Large intestine (tissue), 12 donors: ENCODE measurements at places on chromosomes 6 and 20. TPM values are rescaled to one million over a fixed set of nuclear protein-coding genes. Genes with fewer than 3 reads are reported as not detected.

- H3K4me1 ChIP-seq, result no peaks in the 10 kb centered on the region
- peaks cover 62% of the 10 kb centered on the region for H3K36me3 ChIP-seq
- H3K27me3 ChIP-seq, result no peaks in the 10 kb centered on the region
- no peak for DNase-seq
- H3K27ac ChIP-seq, result no peak overlapping the region
- no peak overlapping the region for H3K4me3 ChIP-seq
These were observed 155.1 kb downstream of the DTNBP1 start for GRCh38 chr6:15507746-15508145.

DNA sequence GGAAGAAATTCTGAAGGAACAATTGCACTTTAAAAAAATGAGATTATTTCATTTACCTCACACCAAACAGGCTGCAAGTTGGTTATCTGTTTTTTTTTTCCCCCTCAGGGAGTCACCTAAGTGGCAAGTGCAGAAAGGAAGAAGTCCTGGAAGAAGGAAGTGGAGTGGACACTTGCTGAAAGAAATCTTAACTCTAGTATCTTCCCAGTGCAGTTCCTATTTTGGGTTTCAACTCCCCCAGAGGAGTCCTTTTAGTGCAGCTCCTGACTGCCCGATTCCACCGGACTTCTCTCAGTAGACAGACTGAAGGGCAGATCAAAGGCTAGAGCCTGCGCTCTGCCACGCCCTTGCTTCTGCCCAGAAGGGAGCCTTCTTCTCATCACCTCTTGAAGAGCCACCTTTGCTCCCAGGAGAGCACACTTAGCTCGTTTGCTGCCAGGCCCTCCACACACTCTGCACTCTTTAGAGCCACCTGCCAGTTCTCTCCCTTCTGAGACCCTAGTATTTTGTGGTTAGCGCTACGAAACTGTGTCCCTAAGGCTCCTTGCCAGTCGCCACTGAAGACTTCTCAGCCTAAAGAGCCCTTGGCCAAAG lies 4.9 kb downstream of the MTCL3 start:
- peaks cover 61% of the 10 kb centered on the region for H3K27me3 ChIP-seq
- peaks cover 6% of the 10 kb centered on the region for H3K4me1 ChIP-seq
- H3K4me3 ChIP-seq, result no peak overlapping the region
- H3K36me3 ChIP-seq, result no peaks in the 10 kb centered on the region
- peak; percentile 4 for DNase-seq

DNA sequence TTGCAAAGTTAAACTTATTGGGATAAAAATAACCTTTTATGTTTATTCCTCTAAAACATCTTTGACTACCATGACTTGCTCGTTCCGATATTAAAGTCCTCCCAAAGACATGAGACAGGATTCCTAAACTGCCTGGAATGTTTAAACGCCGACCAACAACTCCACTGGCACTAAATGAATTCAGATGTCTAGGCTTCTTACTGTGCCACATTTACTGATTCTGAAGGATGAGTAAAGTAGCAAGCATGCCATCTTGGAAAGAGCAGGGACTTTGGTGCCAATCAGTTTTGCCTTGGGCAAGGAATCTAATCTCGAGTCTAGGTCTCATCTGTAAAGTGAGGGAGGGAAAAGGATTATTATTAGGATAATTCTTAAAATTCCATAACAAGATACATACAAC lies 25.3 kb downstream of the MBOAT1 start:
- no peak overlapping the region for H3K27ac ChIP-seq
- H3K4me1 ChIP-seq, result peaks cover 16% of the 10 kb centered on the region
- H3K27me3 ChIP-seq, result no peaks in the 10 kb centered on the region
- DNase-seq, result no peak
- peaks cover 18% of the 10 kb centered on the region for H3K36me3 ChIP-seq

- H3K27me3 ChIP-seq, result no peaks in the 10 kb centered on the region
- no peak for DNase-seq
- H3K36me3 ChIP-seq, result peaks cover 46% of the 10 kb centered on the region
These were observed 24.0 kb downstream of the CDK5RAP1 start for GRCh38 chr20:33377366-33377765.

DNA sequence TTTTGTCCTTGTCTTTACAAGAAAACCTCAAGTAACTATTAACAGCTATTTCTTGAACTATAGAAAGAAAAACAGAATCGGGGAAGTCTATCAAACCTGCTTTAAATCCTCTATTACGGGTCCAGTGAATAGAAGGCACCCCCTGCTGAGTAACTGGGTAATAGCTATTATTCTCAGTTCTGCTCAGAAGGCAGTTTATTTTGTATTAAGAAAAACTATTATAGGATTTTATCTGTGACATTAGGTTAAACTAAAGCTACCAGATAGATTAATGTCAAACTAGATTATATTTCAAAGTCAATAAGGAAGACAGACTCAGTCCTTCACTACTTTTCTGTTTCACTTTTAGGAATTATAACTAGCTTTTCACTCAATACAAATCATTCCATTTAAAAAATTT lies 93.7 kb downstream of the DST start:
- H3K36me3 ChIP-seq, result peaks cover 12% of the 10 kb centered on the region
- H3K4me1 ChIP-seq, result peaks cover 15% of the 10 kb centered on the region
- DNase-seq, result no peak

GRCh38 chr6:31859923-31860322 lies 2.7 kb downstream of the NEU1 start:
- no peak for DNase-seq
- no peak overlapping the region for H3K27ac ChIP-seq
- H3K4me3 ChIP-seq, result peak overlapping the region; percentile 10
- H3K4me1 ChIP-seq, result peaks cover 15% of the 10 kb centered on the region
- H3K27me3 ChIP-seq, result no peaks in the 10 kb centered on the region
- peaks cover 52% of the 10 kb centered on the region for H3K36me3 ChIP-seq

PXDC1 gene
- 52.3 TPM for polyA plus RNA-seq

DNA sequence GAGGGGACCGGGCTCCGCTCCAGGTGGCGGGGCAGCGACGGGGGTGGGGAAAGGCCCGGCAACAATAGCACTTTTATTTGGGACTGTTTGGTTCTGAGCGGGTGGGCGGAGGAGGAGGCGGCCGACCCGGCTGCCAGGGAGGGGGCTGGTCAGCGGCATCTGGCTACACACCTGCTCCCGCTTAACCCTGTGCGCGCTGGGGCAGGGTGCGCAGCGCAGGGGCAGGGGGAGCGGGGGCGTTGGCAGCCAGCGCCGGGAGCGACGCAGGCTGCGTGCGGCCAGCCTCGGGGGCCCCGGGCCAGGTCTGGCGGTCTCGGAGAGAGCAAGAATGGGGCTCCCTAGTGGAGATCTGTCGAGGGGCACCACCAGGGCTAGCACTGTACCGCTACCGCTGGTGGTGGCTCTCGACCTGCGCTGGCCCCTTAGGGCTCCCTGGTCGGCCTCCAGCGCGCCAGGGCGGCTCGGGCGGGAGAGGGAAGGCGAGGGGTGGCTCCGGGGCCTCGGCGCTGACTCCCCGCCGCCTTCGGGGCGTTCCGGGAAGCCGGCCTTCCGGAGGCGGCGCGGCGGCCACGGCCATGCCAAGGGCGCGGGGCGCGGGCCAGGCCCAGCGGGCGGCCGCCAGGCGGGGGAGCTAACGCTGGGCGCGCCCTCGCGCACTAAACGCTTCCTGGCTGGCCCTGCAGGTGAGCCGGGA lies 92.4 kb downstream of the NCR2 start:
- H3K27me3 ChIP-seq, result peaks cover 18% of the 10 kb centered on the region
- no peak for DNase-seq

DNA sequence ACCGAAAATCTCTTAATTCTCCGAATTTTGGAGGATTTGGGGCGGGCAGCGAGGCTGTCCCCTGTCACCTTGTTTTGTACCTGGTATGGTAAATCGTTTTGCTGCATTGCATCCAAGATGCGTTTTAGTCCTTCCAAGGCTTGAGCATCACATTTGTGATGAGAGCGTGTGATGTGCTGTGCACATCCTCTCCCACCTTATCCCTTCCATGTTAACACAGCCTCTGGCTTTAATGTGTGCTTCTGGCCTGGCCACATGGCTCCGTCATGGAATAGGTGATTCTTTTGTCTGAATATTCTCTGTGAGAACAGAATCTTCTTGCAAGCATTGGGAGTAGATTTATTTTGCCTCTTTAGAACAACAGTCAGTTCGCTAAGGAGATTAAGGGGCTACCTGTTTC lies 763 bp downstream of the TMEM14A start:
- H3K27me3 ChIP-seq, result no peaks in the 10 kb centered on the region
- H3K4me3 ChIP-seq, result peak overlapping the region; percentile 77
- peaks cover 6% of the 10 kb centered on the region for H3K36me3 ChIP-seq
- H3K4me1 ChIP-seq, result peaks cover 20% of the 10 kb centered on the region
- DNase-seq, result no peak
- H3K27ac ChIP-seq, result no peak overlapping the region

NNAT gene
- 75.8 TPM for polyA plus RNA-seq

DNA sequence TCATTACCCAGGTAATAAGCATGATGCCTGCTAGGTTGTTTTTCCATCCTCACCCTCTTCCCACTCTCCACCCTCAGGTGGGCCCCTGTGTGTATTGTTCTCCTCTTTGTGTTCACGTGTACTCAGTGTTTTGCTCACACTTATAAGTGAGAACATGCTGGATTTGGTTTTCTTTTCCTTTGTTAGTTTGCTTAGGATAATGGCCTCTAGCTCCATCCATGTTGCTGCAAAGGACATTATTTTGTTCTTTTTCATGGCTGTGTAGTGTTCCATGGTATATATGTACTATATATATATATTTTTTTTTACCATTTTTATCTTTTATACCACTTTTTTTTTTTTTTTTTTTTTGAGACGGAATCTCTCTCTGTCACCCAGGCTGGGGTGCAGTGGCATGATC lies 71.9 kb downstream of the RSPH3 start:
- H3K4me3 ChIP-seq, result no peak overlapping the region
- H3K4me1 ChIP-seq, result peaks cover 3% of the 10 kb centered on the region
- H3K27ac ChIP-seq, result no peak overlapping the region

GRCh38 chr6:31438677-31439076 lies 35.3 kb downstream of the MICA start:
- no peak overlapping the region for H3K4me3 ChIP-seq
- no peak overlapping the region for H3K27ac ChIP-seq
- peaks cover 17% of the 10 kb centered on the region for H3K27me3 ChIP-seq

GRCh38 chr6:168265827-168266815 lies 53.5 kb downstream of the DACT2 start:
- no peaks in the 10 kb centered on the region for H3K36me3 ChIP-seq
- no peak overlapping the region for H3K27ac ChIP-seq
- H3K27me3 ChIP-seq, result no peaks in the 10 kb centered on the region
- DNase-seq, result no peak
- peaks cover 44% of the 10 kb centered on the region for H3K4me1 ChIP-seq

DNA sequence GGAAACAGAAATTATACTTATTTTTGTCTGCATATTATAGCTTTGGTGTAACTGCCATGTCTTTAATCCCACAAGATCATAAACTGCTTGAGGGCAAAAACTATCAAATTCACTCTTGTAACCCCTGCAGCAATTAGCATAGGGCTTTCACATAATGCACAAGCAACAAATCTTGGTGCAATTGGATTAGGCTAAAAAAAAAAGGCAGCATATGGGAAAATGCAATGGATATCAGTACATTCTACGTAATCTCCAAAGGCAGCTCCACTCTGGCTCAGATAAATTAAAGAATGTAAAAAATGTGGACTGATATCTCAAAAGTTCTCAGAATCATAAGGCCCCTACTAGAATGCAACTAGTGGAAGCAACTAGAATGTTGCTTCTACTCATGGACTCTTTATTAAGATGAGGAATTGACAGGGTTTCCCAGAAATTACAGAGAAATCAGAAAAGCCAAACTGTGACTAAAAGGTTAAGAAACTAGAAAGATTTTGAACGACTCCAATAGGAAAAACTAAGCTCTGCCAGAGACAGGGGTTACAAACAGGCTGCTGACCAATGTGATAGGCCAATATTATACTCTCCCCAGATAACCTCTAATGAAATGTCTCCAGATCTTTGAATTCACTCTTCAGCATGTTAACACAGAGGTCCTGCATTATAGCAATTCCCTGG lies 55.0 kb downstream of the FILIP1 start:
- no peak overlapping the region for H3K27ac ChIP-seq
- no peaks in the 10 kb centered on the region for H3K4me1 ChIP-seq
- no peaks in the 10 kb centered on the region for H3K27me3 ChIP-seq

DNA sequence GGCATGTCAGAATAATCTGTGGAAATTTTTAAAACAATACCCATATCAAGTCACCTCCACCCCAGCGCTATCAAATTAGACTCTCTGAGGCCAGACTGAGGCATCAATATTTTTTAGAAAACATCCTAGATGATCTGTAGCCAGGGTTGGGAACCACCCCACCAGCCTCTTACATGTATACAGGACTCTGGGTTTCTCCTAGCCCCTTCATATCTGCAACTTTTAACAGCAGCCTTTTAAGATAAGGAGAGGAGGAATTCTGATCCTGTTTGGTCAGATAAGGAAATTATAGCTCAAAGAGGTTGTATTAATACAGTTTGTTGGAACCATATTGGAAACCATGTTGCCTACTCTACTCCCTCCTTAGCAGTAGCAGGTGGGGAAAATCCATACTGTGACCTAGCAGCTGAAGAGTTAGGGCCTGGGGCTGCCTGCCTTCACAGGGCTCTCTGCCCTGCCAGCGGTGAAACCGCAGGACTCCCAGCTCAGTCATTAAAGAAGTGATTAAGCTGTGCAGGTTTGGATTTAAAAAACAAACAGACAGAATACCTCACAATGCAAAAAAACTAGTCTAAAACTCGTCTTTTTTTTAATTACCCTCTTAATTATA lies 30.0 kb downstream of the BRPF3 start:
- no peak overlapping the region for H3K4me3 ChIP-seq
- peak overlapping the region; percentile 60 for H3K27ac ChIP-seq
- H3K27me3 ChIP-seq, result no peaks in the 10 kb centered on the region
- no peak for DNase-seq

ZDHHC14 gene
- 26.5 TPM for polyA plus RNA-seq

EPHA7 gene
- polyA plus RNA-seq, result 6.5 TPM

GRCh38 chr20:57618091-57618763 lies 2.0 kb downstream of the ZBP1 start:
- H3K4me1 ChIP-seq, result peaks cover 7% of the 10 kb centered on the region
- H3K36me3 ChIP-seq, result no peaks in the 10 kb centered on the region
- DNase-seq, result no peak
- no peak overlapping the region for H3K4me3 ChIP-seq
- H3K27me3 ChIP-seq, result no peaks in the 10 kb centered on the region
- no peak overlapping the region for H3K27ac ChIP-seq
